Adipose tissue (tissue), 3 donors: ENCODE measurements at places on chromosomes 3 and 15. TPM values are rescaled to one million over a fixed set of nuclear protein-coding genes. Genes with fewer than 3 reads are reported as not detected.

SHC4 gene
- 0.15 TPM for polyA plus RNA-seq

ITIH3 gene
- 0.91 TPM for polyA plus RNA-seq

PEAK1 gene
- 4.9 TPM for polyA plus RNA-seq

ZPLD1 gene
- 0.03 TPM for polyA plus RNA-seq

ENTPD3 gene
- polyA plus RNA-seq = 10.4 TPM

C3orf70 gene
- 1.1 TPM for polyA plus RNA-seq

SLC27A2 gene
- polyA plus RNA-seq = 6.6 TPM

HCLS1 gene
- polyA plus RNA-seq = 47.8 TPM

VIPR1 gene
- polyA plus RNA-seq = 6.9 TPM

XCR1 gene
- not detected for polyA plus RNA-seq

GOLGA8T gene
- polyA plus RNA-seq = 0.34 TPM

TMCO5A gene
- polyA plus RNA-seq = not detected

PPP1R2 gene
- 35.2 TPM for polyA plus RNA-seq

MRPL47 gene
- polyA plus RNA-seq = 11.7 TPM

ADIPOQ gene
- polyA plus RNA-seq = 98.4 TPM

TICRR gene
- polyA plus RNA-seq = 0.05 TPM

STAC gene
- polyA plus RNA-seq = 0.08 TPM

NUP210 gene
- 0.67 TPM for polyA plus RNA-seq

TNFSF10 gene
- 23.3 TPM for polyA plus RNA-seq

LMOD3 gene
- polyA plus RNA-seq = 0.22 TPM

RPL22L1 gene
- 104 TPM for polyA plus RNA-seq
